Stimulated activated naive CD4-positive, alpha-beta T cell treated with Interleukin-2 at 50 U/mL for 16 hours (primary cell): ENCODE measurements at places on chromosomes 5 and 9.
A peak's percentile ranks its signal among the peaks of the same experiment; 100 is the strongest.

DNA sequence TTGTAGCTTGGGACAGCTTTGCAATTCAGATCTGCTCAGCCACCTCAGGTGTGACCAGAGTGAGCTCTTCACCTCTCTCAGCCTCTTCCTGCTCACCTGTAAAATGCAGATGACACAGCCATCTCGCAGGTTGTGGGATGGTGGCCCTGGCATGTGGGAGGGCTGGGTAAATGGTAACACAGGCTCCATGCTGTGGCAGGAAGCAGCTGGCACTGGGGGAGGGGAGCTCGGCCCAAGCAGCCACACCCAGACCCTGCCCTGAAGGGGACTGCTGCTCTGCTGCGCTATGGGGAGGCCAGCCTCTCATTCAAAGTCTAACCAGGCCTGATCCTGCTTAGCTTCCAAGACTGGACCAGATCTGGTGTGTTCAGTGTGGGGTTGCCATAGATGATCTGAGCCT, 24.1 kb downstream of the PHF2 start:
- DNase-seq: no peak

- DNase-seq: peak; percentile 13
These were observed 530 bp downstream of the TMEFF1 start for GRCh38 chr9:100473276-100474081.

GRCh38 chr5:61313960-61314681, 17.9 kb upstream of the ZSWIM6 start:
- no peak for DNase-seq

DNA sequence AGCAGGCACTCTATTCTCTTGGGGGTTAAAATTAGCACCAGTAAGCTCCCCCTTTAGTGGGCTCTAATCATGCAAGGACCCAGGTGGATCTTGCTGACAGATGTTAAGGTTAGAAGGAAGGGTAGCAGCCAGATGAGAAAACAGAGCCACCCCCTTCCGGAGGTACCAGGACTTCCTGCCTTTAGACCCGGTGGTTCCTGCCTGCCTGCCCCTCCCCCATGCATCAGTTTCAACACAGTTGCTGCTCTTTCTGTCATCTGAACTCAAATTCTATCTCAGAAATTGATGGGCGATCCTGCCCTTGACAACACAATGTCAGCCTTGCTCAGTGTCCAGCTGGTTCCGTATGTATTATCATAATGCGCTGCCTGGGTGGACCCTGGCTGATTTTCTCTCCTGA, 287.3 kb downstream of the EBF1 start:
- DNase-seq: no peak

- DNase-seq: no peak
These were observed 5.2 kb downstream of the DBH start for GRCh38 chr9:133641396-133641655.

DNA sequence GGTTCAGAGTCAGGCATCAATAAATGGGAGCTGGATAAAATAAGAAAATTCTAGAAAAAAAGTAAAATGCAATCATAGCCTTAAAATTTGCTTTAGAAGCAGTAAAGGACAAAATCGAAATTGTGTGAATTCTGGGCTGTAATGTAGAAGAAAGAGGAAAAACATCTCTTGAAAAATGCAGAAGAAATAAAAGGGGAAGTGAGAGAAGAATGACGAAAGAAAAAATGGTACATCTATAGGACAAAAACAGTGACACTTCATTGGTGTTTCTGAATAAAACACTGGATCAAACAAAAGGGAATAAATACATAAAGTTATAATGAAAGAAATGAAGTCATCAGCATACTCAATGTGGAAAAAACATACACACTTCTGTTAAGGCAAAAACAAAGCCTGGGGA, 642.3 kb downstream of the ACTL7B start:
- no peak for DNase-seq

GRCh38 chr9:101524371-101524770, 9.3 kb upstream of the RNF20 start:
- no peak for DNase-seq

GRCh38 chr5:139335811-139336210, 5.8 kb upstream of the PAIP2 start:
- DNase-seq: no peak

DNA sequence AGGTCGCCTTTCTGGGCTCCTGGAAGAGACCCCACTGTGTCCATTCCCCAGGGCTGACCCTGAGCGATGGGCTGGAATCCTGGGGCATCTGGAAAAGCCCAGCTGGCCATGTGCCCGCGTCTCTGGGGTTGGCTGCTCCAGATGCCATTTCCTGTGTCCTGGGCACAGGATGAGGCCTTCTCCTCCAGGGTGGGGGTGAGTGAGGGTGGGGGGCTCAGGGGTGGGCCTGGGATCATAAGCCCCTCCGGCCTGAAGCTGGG, 30.7 kb downstream of the PAEP start:
- DNase-seq: no peak

- peak; percentile 19 for DNase-seq
These were observed 6.7 kb upstream of the WNT8A start for GRCh38 chr5:138077064-138077696.

- DNase-seq: no peak
These were observed 44.4 kb downstream of the PCA3 start for GRCh38 chr9:76808636-76809035.

DNA sequence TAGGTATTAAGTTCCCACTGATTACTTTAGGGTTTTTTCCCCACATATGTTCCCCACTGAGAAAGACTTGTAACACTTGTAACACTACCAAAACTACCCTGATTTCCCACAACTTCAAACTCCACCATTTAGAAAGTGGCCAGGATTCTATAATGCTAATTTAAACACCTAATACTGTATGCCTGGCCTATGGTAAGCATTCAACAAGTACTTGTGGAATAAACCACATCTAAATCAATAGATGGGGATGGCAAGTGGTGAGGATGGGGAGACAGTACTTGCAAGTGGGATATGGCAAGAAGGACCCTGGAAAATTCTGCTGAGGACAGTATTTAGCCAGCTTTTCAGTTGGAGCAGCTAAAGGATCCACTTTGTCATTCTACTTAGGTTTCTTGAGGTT, 210.7 kb downstream of the EBF1 start:
- no peak for DNase-seq

DNA sequence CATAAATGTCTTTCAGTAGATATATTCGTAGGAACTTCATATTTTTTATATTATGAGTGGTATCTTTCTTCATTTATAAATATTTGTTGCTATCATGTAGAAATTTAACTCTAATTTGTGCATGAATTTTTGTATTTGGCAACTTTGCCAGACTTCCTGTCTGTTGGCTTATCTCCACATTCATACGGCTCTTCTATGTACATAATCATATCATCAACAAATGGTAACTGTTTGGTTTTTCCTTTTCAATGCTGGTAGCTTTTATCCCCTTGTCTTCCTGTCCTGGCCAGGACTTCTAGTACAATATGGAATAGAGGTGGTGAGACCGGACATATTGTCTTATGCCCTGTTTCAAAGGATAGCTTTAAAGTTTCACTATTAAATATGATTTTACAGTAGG, 132.3 kb upstream of the COL5A1 start:
- no peak for DNase-seq

- DNase-seq: no peak
These were observed 1055.5 kb upstream of the DMAC1 start for GRCh38 chr9:8855046-8855445.

- no peak for DNase-seq
These were observed 9.3 kb downstream of the HAVCR1 start for GRCh38 chr5:157049605-157050004.

- no peak for DNase-seq
These were observed 80.8 kb upstream of the ICE1 start for GRCh38 chr5:5341531-5342292.

DNA sequence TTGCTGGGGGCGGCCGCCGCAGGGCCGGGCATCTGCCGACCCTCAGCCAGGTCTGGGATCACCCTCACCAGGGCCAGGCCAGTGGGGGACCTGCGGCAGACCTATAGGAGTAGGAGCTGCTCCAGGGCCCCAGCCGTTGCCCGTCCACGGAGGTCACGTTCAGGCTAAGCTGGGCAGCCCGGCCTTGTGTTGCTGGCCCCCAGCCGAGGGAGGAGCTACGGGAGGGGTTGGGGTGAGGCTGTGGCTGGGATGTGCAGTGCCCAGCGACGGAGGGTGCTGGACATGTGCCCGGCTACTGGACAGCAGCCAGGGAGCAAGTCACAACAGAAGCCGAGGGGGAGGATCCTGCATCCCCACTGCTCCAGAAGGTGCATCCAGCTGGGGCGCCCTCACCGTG, 39.6 kb upstream of the SLC6A19 start:
- no peak for DNase-seq

DNA sequence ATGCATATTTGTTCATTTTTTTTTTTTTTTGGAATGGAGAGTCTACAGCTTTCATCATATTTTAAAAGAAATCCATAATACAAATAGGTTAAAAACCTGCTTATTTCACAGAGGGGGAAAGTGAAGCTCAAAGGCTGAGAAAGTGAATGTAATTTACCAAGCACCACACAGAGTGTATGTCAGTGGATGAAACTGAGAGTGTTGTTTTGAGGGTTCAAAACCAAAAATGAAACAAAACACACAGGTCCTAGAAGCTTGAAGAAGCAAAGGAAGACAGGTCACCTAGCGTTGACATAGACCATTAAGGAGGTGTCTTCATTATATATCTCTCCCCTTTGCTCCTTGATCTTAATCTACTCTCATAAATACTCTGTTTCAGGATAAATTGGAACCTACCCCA, 7.5 kb downstream of the NMUR2 start:
- DNase-seq: no peak

DNA sequence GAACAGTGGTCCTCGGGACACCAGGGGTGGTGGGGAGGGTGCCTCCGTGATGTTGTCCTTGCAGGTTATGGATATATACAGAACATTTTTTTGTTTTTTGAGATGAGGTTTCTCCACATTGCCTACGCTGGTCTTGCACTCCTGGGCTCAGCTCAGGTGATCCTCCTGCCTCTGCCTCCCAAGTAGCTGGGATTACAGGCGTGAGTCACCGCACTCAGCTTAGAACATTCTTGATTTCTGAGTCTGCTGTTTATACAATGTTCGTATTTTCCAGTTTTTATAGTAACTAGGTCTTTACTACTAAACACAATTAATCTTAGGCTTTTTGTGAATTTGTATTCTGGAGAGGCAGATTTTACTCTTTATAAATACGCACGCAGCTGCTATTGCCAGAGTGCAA, 6.0 kb downstream of the PMPCA start:
- no peak for DNase-seq

- no peak for DNase-seq
These were observed 2104.1 kb upstream of the ACO1 start for GRCh38 chr9:30280229-30280900.

DNA sequence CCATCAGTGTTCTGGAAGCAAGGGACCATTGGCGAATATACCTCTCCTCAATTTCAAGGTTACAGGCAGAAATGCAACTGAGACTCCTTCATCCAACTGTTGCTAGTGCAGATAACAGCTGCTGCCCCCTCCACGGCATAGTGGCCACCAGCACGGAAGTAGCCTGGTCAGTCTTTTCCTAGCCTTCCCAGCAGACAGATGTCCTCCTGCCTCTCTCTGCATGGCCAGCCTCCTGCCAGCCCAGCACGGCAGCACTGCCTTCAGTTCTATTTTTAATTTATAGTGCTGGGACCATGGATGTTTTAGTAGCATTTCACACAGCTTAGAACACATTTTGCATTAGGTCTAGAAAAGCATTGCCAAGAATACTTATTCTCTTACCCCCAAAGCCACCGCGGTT, 188.6 kb downstream of the CFAP90 start:
- DNase-seq: no peak

- DNase-seq: no peak
These were observed 80.2 kb upstream of the LIFR start for GRCh38 chr5:38636626-38637025.

- no peak for DNase-seq
These were observed 3.5 kb upstream of the SPTAN1 start for GRCh38 chr9:128548876-128549275.

- no peak for DNase-seq
These were observed 223.0 kb downstream of the MARCHF11 start for GRCh38 chr5:15956622-15957021.

- DNase-seq: no peak
These were observed 69.6 kb downstream of the DAB2IP start for GRCh38 chr9:121721058-121721350.

DNA sequence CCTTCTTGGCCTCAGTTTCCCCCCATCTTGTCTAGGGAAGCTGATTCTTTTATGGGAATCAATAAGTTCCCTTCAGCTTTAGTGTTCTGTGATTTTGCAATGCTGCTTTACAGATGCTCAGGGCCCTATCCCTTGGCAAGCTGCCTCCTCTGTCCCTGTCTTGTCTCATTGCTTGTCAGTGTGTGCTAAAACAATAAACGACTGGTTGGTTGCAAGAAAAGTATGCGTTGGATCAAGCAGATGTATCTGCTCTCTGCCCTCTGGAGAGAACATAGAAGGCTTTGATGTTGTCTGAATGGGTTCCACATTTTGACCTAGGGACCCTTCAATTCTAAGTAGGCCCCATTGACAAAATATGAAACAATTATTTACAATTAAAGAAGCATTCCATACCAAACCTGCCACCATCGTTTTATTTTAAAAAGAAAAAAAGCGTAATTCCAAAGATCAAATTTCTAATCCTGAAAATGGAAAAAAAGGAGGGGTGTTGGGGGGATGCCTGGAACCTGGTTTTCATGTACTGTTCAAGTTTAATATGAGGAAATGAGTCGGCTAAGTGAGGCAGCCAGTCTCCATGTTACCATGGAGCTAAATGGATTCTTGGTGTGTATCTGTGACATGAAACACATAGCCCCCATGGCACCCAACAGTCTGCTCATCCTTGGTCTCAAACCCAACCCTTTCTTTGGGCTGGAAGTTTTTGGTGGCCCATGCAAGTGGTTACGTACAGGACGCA, 31.2 kb upstream of the TARS1 start:
- DNase-seq: no peak

DNA sequence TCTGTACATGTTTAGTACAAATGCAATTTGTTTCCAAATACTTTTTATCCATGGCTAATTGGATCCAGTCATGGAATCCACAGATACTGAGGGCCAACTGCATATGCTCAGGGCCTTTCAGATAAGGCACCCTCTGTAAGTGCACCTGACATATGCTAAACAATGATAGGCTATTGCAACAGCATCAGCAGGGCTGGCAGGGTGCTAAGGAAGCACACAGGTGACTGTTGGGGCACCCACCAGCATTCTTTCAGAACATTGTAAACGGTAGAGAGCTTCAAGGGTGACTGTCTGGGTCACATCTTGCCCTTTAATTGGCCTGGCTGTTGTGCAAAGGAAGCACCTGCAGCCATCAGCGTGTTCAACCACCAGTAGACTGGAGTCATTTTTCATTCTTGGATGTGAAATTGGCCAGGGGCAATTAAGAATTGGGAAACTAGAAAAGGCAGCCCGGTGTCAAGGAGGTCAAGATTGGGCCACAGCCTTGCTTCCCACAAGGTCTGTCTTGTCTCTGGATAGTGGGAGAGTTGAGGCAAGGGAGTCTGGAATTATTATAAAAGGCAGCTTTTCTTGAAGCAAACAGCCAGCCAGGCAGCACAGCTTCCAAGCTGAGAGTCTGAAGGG, 129.3 kb upstream of the RAI14 start:
- DNase-seq: no peak

DNA sequence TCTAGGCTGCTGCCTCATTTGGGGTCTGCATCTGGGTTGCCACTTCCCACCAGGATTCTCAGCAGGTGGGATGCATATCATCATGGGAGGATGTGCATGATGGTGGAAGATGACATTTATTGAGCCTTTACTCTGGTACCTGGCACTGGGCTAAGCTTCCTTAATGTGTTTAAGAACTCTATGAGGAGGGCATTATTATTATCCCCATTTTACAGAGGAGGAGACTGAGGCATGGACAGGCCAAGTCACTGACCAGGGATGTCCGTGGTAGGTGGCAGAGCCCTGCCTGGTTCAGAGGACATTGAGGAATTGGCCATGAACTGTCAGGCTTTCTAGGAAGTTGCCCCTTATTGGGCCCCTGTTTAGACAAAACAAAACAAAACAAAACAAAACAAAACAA, 31.1 kb upstream of the TIFAB start:
- no peak for DNase-seq
